GM23338 (cell line): ENCODE measurements at places on chromosomes 3 and 15. TPM values are rescaled to one million over a fixed set of nuclear protein-coding genes. Genes with fewer than 3 reads are reported as not detected.

DNA sequence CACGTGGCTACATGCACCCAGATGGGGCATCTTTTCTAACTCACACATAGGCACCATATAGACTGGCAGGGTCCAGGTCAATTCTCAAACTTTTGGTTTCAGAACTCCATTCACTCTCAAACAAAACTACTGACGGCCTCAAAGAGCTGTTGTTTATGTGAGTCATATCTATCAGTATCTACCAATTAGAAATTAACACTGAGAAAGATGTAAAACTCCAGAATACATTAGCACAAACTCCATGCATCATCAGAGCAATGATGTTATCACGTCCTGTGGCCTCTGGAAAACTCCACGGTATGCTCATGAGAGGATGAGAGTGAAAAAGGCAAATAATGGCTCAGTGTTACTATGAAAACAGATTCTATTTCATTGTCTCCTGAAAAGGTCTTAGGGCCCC, 116.1 kb downstream of the NTRK3 start:
- H3K4me3 ChIP-seq = no peak overlapping the region
- no peaks in the 10 kb centered on the region for H3K4me1 ChIP-seq
- no peaks in the 10 kb centered on the region for H3K27me3 ChIP-seq
- no peak for DNase-seq
- no peaks in the 10 kb centered on the region for H3K36me3 ChIP-seq
- H3K27ac ChIP-seq = no peak overlapping the region

DNA sequence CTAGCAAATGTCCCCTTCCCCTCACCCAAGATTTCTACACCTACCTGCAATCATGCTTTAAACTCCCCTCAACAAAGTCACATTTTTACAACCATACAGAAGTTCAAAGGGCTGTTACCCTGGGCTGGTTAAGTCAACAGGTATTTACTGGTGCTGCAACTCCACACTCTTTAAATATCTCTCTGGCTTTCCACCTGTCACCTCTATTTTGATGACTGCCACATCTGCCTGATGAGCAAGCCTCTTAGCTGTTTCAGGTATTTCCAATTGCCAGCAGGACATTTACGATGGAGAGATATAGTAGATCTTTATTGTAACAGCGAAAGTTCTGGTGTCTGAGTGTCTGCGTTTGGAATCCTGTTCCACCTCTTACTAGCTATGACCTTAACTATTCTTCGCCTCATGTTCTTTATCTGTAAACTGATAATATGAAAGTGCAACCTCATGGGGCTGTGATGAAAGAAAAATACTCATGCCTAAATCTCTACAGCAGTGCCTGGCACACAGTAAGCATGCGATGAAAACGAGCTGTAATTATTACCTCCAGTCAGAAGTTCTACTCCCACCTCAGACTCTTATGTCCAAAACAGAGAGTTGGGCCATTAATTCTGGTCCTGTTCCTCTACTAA, 44.2 kb upstream of the TPM1 start:
- no peaks in the 10 kb centered on the region for H3K36me3 ChIP-seq
- no peak for DNase-seq
- H3K27ac ChIP-seq = no peak overlapping the region
- H3K4me3 ChIP-seq = no peak overlapping the region
- no peaks in the 10 kb centered on the region for H3K27me3 ChIP-seq
- H3K4me1 ChIP-seq = no peaks in the 10 kb centered on the region

The COX17 gene
- total RNA-seq = 14.0 and 24.0 TPM in 2 replicates

GRCh38 chr3:9957214-9957613, 5.0 kb upstream of the PRRT3 start:
- H3K36me3 ChIP-seq = no peaks in the 10 kb centered on the region
- peaks cover 12% of the 10 kb centered on the region for H3K4me1 ChIP-seq
- H3K27me3 ChIP-seq = peaks cover 13% of the 10 kb centered on the region; the same call in 1 of the 2 replicates

DNA sequence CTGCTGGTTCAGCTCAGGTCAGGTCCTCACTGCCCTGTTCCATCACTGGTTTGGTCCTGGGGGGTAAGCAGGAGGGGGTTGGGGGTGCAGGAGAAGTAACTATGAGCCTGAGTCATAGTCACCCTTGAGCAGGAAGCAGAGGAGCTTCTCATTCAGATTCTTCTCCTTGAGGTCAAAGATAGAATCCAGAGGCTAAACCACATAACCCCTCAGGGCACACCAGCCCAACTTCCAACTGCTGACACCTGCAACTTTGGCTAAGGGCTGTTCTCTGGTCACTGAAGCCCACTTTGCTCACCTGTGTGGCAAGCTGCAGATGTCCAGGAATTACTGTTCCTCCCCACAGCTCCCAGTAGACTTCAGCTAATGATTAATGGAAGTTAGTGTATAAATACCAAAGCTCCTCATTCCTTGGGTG, 48.8 kb upstream of the LRRFIP2 start:
- no peaks in the 10 kb centered on the region for H3K4me1 ChIP-seq
- no peak for DNase-seq
- no peaks in the 10 kb centered on the region for H3K27me3 ChIP-seq
- no peak overlapping the region for H3K4me3 ChIP-seq
- H3K36me3 ChIP-seq = no peaks in the 10 kb centered on the region
- no peak overlapping the region for H3K27ac ChIP-seq

GRCh38 chr3:89787485-89787884, 680.1 kb downstream of the EPHA3 start:
- H3K4me3 ChIP-seq = no peak overlapping the region
- DNase-seq = no peak
- H3K27me3 ChIP-seq = no peaks in the 10 kb centered on the region
- H3K4me1 ChIP-seq = no peaks in the 10 kb centered on the region

GRCh38 chr3:42501681-42502428, 588 bp upstream of the VIPR1 start:
- peaks cover 55% of the 10 kb centered on the region for H3K27me3 ChIP-seq
- H3K27ac ChIP-seq = no peak overlapping the region
- peak overlapping the region; percentile 96 for H3K4me3 ChIP-seq
- no peaks in the 10 kb centered on the region for H3K36me3 ChIP-seq
- peak; percentile 57 for DNase-seq

- DNase-seq = no peak
- no peaks in the 10 kb centered on the region for H3K27me3 ChIP-seq
- no peaks in the 10 kb centered on the region for H3K4me1 ChIP-seq
- H3K4me3 ChIP-seq = no peak overlapping the region
- no peak overlapping the region for H3K27ac ChIP-seq
Observed at GRCh38 chr15:99955532-99955931, 222.3 kb upstream of the LYSMD4 start.

GRCh38 chr3:30496066-30496966, 110.1 kb upstream of the TGFBR2 start:
- H3K27ac ChIP-seq = no peak overlapping the region
- H3K4me1 ChIP-seq = peaks cover 20% of the 10 kb centered on the region
- no peak for DNase-seq
- H3K36me3 ChIP-seq = no peaks in the 10 kb centered on the region
- H3K4me3 ChIP-seq = no peak overlapping the region
- H3K27me3 ChIP-seq = no peaks in the 10 kb centered on the region

DNA sequence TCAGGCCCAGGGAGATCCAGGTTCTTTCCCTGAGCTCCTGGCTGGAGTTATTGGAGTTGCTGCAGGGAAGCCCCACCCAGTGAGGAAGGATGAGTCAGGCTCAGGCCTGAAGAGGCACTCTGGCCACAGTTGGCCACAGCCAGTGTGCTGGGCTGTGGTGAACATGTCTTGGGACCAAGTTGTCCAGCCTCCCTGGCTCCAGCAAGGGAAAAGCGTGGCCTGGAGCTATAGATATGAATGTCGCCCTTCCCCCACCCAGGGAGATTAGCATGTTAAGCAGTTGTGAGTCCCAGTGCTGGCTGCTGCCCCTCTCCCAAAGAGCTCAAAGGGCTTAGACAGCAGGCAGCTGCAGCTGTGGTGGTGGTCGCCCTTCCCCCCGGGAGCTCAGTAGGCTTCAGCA, 963.2 kb downstream of the ROBO2 start:
- no peak overlapping the region for H3K27ac ChIP-seq
- no peaks in the 10 kb centered on the region for H3K36me3 ChIP-seq
- no peaks in the 10 kb centered on the region for H3K4me1 ChIP-seq
- H3K4me3 ChIP-seq = no peak overlapping the region

GRCh38 chr3:8895829-8896228, 67.4 kb downstream of the RAD18 start:
- H3K4me1 ChIP-seq = peaks cover 9% of the 10 kb centered on the region; the same call in 1 of the 2 replicates
- H3K27me3 ChIP-seq = no peaks in the 10 kb centered on the region

- no peak overlapping the region for H3K4me3 ChIP-seq
- H3K4me1 ChIP-seq = no peaks in the 10 kb centered on the region
- H3K36me3 ChIP-seq = no peaks in the 10 kb centered on the region
- no peak overlapping the region for H3K27ac ChIP-seq
Observed at GRCh38 chr3:167978071-167978470, 117.7 kb downstream of the GOLIM4 start.

DNA sequence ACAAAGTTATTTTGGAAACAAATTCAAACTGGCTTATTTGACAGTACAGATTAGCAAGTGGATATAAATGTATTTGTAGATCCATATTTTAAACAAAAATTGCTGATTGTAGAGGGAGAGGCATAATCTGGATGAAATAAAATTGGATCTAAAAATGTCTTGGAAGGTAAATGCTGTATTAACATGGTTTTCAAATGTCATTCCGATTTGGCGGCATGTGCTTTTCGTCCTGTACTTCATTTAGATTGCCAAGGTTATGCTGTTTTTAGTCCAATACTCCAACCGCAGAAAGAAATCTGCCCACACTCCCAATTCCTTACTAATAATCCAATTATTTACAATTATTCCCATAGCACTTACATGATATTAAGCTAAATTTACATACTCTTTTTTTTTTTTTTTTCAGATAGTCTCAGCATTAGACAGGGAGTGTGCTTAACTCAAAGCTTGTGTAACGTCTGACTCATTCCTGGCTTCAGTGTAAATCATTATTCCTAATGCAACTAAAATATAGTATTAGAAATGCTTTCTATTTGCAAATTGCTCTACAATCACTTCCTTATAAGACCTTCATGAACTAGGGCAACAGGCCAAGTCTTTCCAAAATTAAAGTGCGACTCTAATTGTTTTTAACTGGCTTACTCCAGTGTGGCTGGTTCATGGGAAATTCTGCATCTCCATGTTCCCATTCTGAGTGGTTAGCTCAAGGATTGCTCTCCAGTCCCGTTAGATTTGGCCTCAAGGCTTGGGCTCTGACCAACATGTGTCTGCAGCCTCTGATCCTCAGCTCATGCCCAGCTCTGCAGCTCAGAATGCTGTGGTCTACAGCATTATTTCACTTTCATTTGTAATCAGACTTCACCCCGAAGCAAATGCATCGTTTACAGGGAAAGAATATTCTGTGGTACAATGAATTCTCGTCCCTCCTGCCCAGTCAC, 103.9 kb downstream of the FBN1 start:
- H3K36me3 ChIP-seq = no peaks in the 10 kb centered on the region
- no peaks in the 10 kb centered on the region for H3K27me3 ChIP-seq
- DNase-seq = no peak
- H3K27ac ChIP-seq = no peak overlapping the region

DNA sequence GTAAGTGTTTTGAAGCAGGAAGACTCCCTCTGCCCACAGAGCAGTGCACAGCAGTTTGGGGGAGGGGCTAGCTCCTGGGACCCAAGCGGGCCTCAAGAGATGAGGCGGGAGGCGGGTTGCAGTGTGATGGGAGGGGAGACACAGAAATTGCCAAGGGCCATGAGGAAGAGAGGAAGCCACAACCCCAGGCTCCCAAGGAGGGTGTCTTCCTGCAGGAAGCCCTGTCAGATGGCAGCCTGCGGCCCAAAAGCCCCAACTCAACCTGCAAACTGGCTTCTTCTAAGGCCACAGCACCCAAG, 7.3 kb upstream of the ISLR2 start:
- H3K4me1 ChIP-seq = peaks cover 25% of the 10 kb centered on the region
- H3K4me3 ChIP-seq = no peak overlapping the region
- no peaks in the 10 kb centered on the region for H3K36me3 ChIP-seq
- no peak overlapping the region for H3K27ac ChIP-seq
